Fibroblast of the aortic adventitia (primary cell): ENCODE measurements at places on chromosomes 6 and 20. TPM values are rescaled to one million over a fixed set of nuclear protein-coding genes. Genes with fewer than 3 reads are reported as not detected.

ZNF831 gene
- 0.98 TPM in 1 of 2 replicates, not detected in the other for total RNA-seq

LHFPL5 gene
- total RNA-seq, result not detected in 2 replicates

KCNQ5 gene
- total RNA-seq, result 2.6 and 9.4 TPM in 2 replicates

VGLL2 gene
- not detected in 2 replicates for total RNA-seq

VEGFA gene
- 98.9 and 163 TPM in 2 replicates for total RNA-seq

VSX1 gene
- not detected in 2 replicates for total RNA-seq

FAM229B gene
- 19.2 and 32.7 TPM in 2 replicates for total RNA-seq

ZKSCAN4 gene
- total RNA-seq, result 5.9 and 8.3 TPM in 2 replicates

ACAT2 gene
- total RNA-seq, result 22.1 and 66.2 TPM in 2 replicates

CLVS2 gene
- not detected in 2 replicates for total RNA-seq

ZBP1 gene
- total RNA-seq, result not detected in 2 replicates

GGTLC1 gene
- total RNA-seq, result not detected in 2 replicates

NR2E1 gene
- not detected in 2 replicates for total RNA-seq

BFSP1 gene
- 1.3 and 3.5 TPM in 2 replicates for total RNA-seq

ZNF322 gene
- 15.5 and 21.6 TPM in 2 replicates for total RNA-seq

CPXM1 gene
- 3.8 and 48.5 TPM in 2 replicates for total RNA-seq

KIAA0408 gene
- total RNA-seq, result 1.5 and 12.8 TPM in 2 replicates

FOXC1 gene
- total RNA-seq, result 4.4 and 15.7 TPM in 2 replicates
